ENCODE measurements at places on chromosomes 1 and 21. TPM values are rescaled to one million over a fixed set of nuclear protein-coding genes. Genes with fewer than 3 reads are reported as not detected.

CDK18 gene
- total RNA-seq = 57.2 TPM

DNA sequence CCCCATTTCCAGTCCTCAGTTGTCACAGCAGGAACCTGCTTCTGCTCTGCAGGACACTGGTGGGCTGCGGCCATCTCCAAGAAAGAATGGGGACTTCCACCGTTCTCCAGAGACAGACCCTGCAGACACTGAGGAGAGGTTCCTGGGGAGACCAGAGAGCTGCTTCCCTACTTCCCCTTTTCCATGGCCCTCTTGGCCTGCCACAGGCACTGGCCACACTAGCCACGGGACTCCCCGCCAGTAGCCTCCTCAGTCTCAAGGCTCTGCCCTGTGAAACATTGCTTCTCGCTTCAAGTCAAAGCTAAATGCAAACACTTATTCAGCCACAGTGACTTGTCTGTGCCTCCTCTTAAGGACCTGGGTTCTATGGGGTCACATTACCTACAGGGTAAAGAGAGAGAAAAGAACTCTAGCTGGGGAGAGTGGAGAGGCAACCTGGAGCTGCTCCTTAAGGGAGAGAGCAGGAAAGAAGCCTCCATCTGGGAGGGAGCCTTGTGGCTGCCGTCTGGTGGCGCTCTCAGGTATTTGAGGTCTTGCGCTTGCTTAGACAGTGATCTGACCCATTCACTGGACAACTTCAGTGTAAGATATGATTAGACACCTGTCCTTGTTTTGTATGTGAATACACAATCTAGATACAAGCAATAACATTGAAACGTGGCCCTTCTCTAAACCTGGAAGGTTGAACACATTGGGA lies 5.4 kb upstream of the SLAMF8 start:
- H3K27me3 ChIP-seq = peaks cover 27% of the 10 kb centered on the region
- no peaks in the 10 kb centered on the region for H3K36me3 ChIP-seq
- no peak overlapping the region for H3K4me3 ChIP-seq
- H3K27ac ChIP-seq = no peak overlapping the region
- no peaks in the 10 kb centered on the region for H3K4me1 ChIP-seq

GRCh38 chr1:234216116-234216703 lies 157.0 kb upstream of the COA6 start:
- H3K4me1 ChIP-seq = peaks cover 18% of the 10 kb centered on the region
- no peak overlapping the region for H3K4me3 ChIP-seq
- no peak for DNase-seq
- H3K36me3 ChIP-seq = no peaks in the 10 kb centered on the region
- H3K27ac ChIP-seq = no peak overlapping the region

MAN1A2 gene
- total RNA-seq = 83.2 TPM
